ENCODE measurements at places on chromosomes 6 and 20.
A peak's percentile ranks its signal among the peaks of the same experiment; 100 is the strongest.

DNA sequence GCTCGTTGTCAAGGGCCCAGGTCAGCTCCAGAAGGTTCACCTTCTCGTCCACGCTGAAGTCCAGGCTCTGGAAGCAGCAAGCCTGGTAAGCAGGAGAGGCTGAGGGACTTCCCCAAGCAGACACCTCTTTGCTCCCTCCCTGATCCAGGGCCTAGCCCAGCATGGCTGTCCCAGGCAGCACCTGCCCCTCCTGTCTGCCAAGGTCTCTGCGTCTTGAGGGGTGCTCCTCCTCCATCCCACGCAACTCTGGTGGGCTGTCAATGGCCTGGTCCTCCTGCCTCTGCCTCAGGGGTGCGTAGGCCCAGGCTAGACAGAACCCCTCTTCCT lies 87.1 kb downstream of the NINL start:
- DNase-seq = no peak

DNA sequence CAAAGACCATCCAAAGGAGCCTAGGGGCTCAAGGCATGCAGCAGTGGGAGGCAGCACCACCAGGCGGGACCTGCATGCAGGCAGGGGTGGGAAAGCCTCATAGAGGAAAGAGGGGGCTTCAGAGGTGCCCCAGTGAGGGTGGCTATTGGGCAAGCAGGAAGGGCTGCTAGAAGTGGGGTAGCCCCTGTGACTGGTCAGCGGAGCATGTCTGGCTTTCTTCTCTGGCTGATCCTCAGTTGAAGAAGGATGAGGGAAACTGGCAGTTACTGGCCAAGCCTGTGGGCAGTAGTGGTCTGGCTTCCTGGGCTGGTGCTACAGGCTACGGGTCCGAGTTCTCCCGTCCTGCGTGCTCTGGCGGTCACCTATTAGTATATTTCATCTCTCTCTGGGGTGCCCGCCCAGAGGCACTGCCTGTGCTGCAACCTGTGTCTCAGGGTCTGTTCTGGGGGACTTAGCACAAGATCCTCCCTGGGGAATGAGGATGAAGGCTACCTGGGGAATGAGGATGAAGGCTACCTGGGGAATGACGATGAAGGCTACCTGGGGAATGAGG lies 35.9 kb upstream of the CST7 start:
- DNase-seq = no peak

- DNase-seq = no peak
Measured at GRCh38 chr6:100153636-100154275, 159.7 kb upstream of the MCHR2 start.

- DNase-seq = peak; percentile 36
Measured at GRCh38 chr6:52361945-52362442, at the start of gene PAQR8. PAQR8 (plus strand) TSS chr6:52362151; CDS start chr6:52403214, 41,063 bp downstream.

DNA sequence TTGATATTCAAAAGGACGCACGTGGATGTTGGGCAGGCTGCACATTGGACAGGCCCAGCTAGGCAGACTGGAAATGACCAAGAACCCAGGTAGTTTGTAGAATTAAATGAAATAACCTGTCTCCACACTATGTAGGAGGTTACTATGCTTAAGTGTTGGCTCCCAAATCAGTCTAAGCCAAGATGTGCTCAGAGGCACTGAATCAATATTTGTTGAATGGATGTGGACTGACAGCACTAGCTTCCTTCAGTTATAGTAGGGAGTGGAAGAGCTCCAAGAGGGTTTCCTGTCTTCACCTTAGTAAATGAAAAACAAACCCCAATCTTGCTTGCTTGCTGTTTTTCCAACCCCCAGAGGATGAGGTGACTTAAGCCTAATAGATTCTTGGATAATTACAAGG lies 180.5 kb downstream of the JARID2 start:
- no peak for DNase-seq

DNA sequence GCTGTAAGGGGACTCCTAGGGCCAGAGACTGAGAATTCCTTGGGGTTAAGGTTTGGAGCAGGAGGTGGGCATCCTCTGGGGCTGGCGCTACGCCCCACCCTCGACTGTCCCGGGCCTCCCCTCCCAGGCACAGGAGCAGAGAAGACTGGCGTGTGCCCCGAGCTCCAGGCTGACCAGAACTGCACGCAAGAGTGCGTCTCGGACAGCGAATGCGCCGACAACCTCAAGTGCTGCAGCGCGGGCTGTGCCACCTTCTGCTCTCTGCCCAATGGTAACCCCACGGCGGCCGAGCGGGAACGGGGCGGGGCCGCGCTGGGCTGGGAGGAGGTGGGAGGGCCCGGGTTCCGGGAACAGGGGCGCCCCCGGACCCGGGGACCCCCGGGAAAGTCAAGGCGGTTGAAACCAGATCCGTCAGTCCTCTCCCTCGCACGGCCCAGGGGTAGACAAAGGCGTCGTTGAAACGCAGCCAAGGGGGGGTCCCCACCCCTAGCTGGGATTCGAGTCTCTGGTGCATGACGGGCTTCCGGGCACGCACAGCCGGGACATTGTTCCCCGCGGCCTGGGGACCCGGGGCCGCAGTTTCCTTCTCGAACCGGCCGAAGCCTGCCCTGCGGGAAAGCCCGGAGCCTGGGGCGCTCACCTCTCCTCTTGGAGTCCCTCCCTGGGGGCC lies 844 bp downstream of the WFDC2 start:
- DNase-seq = no peak

GRCh38 chr6:3603340-3604130 lies 146.7 kb upstream of the SLC22A23 start:
- DNase-seq = no peak

GRCh38 chr20:57382516-57382915 lies 8.7 kb upstream of the RBM38 start:
- no peak for DNase-seq

- DNase-seq = no peak
Measured at GRCh38 chr6:36489426-36489825, 46.6 kb downstream of the KCTD20 start.

- no peak for DNase-seq
Measured at GRCh38 chr20:38970302-38970701, 8.2 kb downstream of the DHX35 start.

- no peak for DNase-seq
Measured at GRCh38 chr6:15675536-15676220, 12.8 kb upstream of the DTNBP1 start.

- DNase-seq = no peak
Measured at GRCh38 chr20:6580486-6580885, 187.0 kb upstream of the BMP2 start.

- DNase-seq = no peak
Measured at GRCh38 chr6:12241493-12242175, 48.5 kb upstream of the EDN1 start.

- DNase-seq = no peak
Measured at GRCh38 chr6:64590965-64591675, 955.5 kb downstream of the PHF3 start.

- DNase-seq = no peak
Measured at GRCh38 chr20:10994991-10995700, 321.3 kb upstream of the JAG1 start.

- DNase-seq = no peak
Measured at GRCh38 chr20:1381753-1382591, 10.9 kb downstream of the FKBP1A start.

DNA sequence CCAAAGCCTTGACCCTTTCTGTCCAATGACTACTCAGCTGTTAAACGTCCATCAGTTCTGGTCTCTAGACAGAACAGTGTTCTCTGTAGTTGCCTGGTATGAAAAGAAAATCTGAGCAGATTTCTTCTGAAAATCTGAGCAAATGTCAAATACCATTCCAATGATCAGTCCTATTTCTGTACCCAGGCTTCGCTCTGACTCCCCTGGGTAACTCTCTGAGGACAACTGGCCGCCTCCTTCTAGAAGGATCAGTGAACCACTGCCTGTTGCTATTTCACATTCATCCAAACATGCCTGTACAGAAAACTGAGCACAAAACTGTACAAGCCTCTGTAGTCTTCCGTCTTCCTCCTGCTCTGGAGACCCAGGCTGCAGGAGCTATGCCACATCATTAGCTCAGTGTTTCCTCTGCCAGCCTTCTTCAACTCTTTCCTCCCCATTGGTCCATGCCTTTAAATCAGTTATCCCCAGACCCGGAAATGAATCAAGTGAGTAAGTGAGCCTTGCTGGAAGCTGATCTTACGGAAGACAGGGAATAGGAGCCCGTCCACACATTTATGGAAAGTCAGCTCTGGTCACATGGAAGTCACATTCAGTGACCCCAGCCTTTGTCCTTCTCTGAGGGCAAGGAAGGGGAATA lies 63.3 kb downstream of the DAAM2 start:
- no peak for DNase-seq

DNA sequence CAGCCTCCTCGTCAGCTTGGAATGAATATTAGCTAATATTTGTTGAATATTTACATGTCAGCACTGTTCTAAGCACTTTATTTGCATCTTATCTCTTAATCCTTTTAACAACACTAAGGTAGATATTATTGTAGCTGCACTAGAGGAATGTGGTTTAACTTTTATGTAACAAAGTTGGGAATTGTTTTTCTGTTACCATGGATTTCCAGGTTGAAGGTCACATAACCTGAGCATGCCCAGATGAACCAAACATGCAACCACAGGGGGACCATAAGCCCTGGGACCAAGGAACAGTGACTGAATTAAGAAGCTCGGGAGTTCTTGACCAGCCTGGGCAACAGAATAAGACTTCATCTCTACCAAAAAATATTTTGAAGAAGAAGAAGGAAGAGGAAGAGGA lies 29.1 kb upstream of the YWHAB start:
- DNase-seq = no peak

DNA sequence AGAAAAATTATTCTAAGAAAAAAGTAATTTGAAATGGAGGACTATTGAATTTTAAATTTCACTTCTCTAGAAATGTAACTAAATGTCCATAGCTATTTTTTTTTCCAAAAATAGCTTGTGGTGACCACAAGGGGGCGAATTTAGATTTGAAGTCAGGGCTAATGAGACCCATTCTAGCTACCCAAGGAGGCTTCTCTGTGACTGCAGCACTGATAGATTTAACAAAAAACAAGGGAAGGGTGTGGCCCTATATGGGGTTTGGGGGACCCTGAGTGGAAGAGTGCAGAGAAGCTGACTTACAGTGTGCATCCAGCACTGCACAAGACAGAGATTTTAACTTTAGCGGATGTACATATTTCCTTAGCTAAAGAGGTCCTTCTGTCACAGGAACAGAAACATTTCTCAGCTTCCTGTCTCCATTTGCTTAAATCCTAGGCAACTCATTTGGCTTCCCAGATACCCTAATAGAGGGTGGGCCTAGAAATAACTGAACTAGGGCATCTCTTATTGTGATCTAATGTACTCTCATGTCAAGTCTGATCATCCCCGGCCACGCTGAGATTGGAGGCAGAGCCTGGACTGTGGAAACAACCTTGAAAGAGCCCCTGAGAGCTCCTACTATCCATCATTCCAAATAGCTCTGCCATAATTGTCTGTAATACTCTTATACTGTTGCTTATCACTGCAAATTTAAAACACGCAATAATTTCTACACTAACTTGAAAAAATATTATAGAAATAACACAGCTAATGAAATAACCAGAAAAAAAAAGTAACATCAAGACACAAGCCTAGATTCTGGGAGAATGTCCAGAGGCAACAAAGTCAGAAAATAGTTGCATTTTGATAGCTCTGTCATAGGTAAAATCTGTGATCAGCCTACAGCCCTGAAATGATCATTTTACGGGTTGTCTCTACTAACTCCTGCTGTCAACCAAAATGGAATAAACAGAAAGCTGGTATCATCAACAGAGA lies 93.6 kb downstream of the SNAP91 start:
- peak; percentile 8 for DNase-seq

DNA sequence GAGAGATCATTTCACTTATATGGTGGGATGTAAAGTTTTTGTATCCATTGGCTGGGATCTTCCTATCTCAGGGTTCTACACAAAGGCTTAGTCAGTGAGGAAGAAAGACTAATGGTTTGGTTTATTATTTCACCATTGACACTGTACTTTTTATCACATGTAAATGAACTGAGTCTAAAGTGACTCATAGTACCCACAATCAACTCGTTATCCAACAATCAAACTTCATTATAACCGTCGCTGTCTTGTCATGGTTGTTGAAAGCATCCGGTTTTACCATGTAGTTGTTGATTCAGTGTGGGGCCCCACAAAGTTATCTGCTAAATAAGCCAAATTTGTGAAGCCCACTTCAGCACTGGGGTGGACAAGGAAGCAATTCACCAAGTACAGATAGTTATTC lies 55.8 kb upstream of the MTRF1L start:
- no peak for DNase-seq

- no peak for DNase-seq
Measured at GRCh38 chr6:167139761-167140160, 16.9 kb downstream of the CCR6 start.

- DNase-seq = no peak
Measured at GRCh38 chr6:19865178-19865577, 28.0 kb downstream of the ID4 start.

GRCh38 chr6:723540-723939 lies 30.6 kb upstream of the EXOC2 start:
- DNase-seq = no peak

GRCh38 chr6:170140129-170140528 lies 150.7 kb downstream of the DLL1 start:
- no peak for DNase-seq

- peak; percentile 47 for DNase-seq
Measured at GRCh38 chr6:16257999-16258708, 19.8 kb downstream of the GMPR start.

- no peak for DNase-seq
Measured at GRCh38 chr20:38460040-38460623, 12.5 kb upstream of the RALGAPB start.

GRCh38 chr20:32037929-32038328 lies 14.1 kb upstream of the HCK start:
- no peak for DNase-seq

DNA sequence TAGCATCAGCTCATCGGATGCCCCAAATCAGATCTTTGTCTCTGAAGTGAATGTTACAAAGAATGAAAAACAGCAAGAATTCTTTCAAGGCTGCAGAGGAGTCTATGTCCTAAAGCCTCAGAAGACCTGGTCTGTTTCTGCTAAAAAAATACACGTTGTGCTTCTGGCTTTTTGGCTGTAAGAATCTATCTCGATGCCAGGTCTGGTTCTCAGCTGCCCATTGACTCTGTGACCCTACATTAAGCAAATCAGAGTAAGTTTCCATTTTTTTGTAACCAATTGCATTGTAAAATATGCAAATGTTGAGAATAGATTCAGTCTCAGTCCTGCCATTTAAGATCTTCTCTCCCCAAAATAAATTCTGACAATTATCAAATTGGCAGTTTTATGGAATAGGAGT lies 705.4 kb downstream of the RFPL4B start:
- DNase-seq = no peak

- DNase-seq = no peak
Measured at GRCh38 chr20:33655164-33655563, 7.0 kb upstream of the C20orf144 start.

- no peak for DNase-seq
Measured at GRCh38 chr20:9551808-9552550, 37.6 kb downstream of the LAMP5 start.

GRCh38 chr6:87336367-87336766 lies 7.3 kb upstream of the GJB7 start:
- DNase-seq = no peak

GRCh38 chr6:130583268-130583667 lies 217.5 kb downstream of the TMEM200A start:
- no peak for DNase-seq
